ENCODE measurements at places on chromosomes 3 and 15.

DNA sequence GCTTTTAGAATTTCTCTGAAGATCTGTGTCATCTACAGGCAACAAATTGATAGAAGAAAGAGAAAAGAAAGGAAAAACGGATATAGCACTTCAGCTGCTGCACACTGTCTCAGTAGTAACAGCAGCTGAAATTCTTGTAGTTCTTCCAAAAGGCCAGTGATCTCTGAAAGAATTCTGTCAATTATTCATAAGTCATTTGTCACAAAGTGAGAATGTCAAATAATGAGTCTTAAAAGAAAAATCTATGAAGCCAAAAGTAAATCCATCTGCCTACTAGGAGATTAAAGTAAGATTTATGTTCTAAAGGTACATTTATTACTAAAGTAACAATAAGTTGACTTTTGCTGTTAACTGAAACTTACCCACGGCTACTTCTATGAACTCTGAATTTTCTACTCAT lies 24.6 kb downstream of the IFT80 start:
- DNase-seq: no peak

GRCh38 chr3:67719333-67719732 lies 64.9 kb upstream of the SUCLG2 start:
- DNase-seq: no peak

DNA sequence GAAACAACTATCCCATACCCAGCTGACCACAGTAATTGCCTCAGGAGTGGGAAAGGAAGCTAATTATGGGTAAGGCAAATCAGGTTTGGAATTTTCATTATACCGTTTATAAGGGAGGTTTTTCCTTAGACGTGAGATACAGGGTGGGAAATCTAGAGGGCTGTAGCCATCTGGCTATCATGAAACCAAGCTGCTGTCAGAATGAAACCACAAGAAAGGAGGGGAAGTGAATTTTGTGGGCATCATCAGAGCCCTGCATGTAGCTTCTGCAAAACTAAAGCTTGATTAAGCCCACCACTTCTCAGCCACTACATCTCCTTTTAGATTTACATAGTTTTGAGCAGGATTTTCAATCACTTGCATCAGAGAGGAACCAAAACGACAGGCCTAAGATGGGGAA lies 893.5 kb downstream of the TUSC7 start:
- no peak for DNase-seq

- no peak for DNase-seq
Measured at GRCh38 chr15:69532856-69533255, 80.2 kb downstream of the RPLP1 start.

- peak; percentile 56 for DNase-seq
Measured at GRCh38 chr3:19947549-19948225, 790 bp downstream of the RAB5A start.

- no peak for DNase-seq
Measured at GRCh38 chr15:95076678-95076990, 845.3 kb downstream of the MCTP2 start.

DNA sequence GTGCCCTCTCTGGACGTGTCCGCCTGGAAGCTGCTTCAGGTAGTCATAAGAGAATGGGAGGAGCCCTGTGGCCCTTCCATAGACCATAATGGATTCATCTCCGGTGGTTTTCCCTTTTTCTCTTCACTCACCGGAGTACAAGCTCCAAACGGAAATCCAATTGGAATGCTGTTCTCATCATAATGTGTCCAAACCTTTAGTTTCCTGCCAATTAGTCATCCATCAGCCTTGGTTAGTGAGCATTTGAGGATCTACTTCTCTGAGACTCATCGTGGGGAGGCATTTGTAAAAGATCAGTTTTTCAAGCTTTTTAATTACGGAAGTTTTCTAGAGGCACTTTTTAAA lies 34.9 kb downstream of the ABHD2 start:
- DNase-seq: no peak

Measured in hindlimb muscle (tissue), 1 donor.